GM12892 (cell line): ENCODE measurements at places on chromosomes 4 and X.

DNA sequence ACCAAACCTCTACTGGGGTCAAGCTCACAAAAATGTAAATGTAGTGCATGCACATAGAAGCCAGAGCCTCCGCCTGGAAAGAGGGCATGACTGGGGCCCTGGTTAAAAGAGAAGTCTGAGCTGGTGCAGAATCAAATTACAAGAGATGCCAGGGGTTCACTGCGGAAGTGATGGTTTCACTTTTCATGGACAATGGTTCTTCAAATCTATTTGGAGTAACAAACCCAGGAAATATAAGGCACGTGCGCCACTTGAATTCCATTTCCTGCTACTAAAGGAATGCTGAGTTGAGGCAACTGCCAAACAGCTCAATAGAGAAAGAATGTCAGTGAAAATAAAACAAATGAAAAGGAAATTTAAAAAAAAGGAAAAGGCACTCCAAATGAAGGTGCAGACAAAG lies 79.8 kb downstream of the FUNDC1 start:
- DNase-seq = no peak

DNA sequence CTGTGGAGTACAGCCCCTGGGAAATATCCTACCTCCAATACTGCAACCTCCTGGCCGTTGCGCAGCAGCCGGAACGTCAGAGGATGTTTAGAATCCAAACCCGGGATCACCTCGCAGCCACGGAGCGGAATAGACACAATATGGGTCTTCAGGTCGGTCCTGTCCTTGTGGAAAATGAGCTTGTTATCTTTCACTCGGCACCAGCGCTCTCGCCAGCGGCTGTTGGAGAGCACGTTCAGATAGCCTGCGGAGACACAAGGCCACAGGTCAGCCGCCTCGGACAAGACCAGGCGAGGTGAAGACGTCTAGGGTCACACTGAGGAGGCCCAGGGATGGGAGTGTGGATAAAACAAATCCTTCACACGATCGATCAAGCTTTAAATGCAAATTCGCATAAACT lies 139.3 kb downstream of the AFAP1 start:
- no peak for DNase-seq

GRCh38 chr4:114890773-114891172 lies 222.6 kb downstream of the NDST4 start:
- no peak for DNase-seq

DNA sequence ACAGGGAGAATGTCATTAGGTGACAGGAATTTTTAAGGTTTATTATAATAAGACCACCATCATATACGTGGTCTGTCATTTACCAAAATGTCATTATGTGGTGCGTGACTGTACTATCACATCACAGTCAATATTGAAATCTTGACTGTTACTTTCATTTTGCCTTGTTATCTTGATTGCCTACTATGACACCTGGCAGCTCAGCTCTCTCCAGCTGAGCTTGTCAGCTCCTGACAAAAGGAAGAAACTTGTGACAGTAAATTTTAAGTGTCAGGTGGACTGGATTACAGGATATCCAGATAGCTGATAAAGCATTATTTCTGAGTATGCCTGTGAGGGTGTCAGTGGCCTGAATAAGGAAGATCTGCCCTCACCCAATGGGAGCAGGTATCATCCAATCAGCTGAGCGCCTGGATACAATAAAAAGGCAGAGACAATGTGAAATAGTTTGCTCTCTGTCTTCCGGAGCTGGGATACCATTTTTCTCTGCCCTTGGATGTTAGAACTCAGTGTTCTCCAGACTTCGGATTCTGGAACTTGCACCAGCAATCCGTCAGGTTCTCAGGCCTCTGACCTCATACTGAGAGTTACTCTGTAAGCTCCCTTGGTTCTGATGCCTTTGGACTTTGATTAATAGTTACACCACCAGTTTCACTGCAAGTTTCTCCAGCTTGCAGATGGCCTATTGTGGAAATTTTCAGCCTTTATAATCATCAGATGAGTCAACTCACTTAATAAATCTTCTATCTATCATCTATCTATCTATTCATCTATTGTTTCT lies 1454.7 kb upstream of the IGFBP7 start:
- DNase-seq = no peak

- no peak for DNase-seq
Observed at GRCh38 chr4:89640620-89641366, 196.2 kb downstream of the SNCA start.

- DNase-seq = no peak
Observed at GRCh38 chr4:113708250-113708649, 53.3 kb downstream of the CAMK2D start.
